ENCODE measurements at places on chromosomes 1 and 21. TPM values are rescaled to one million over a fixed set of nuclear protein-coding genes. Genes with fewer than 3 reads are reported as not detected.

DNA sequence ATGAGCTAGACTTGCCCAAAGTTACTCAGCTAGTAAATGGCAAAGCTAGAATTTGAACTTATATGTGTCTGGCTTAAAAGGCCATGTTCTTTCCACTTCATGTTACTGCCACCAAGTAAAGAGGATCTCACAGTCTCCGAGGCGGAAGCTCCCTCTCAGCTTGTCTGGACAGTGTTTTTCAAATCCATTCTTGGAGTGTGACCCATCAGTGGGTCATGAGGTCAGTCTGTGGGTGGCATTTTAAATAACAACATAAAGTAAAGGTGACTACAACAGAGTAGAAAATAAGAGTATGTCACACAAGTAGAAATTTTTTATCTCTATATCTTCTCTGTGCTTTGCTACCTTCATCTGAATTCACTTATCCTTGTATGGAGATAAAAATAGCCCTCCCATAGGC is 3.2 kb upstream of the HMGB4 start:
- DNase-seq = no peak

Gene RNU1-3
- under 0.01 TPM for total RNA-seq

DNA sequence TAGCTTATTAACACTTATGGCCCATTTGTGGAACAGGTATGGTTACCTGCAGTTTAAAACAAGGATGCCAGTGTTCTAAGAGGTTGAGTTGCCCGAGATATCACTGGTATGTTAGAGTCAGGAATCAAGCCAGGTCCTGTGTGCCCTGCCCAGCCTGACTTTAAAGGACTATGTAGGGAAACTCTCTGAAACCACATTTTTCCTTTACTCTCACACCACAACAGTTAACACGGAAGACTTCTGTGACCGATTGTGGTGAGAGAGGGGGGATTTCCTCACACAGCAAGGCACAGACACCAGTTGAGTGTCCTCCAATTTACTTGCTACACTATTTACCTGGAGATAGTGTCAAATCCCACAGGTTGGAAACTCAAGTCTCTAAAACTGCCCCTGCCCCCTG is 47.8 kb downstream of the UCK2 start:
- DNase-seq = no peak

- DNase-seq = no peak
These were observed 139.9 kb downstream of the NFIA start for GRCh38 chr1:61222240-61222639.

DNA sequence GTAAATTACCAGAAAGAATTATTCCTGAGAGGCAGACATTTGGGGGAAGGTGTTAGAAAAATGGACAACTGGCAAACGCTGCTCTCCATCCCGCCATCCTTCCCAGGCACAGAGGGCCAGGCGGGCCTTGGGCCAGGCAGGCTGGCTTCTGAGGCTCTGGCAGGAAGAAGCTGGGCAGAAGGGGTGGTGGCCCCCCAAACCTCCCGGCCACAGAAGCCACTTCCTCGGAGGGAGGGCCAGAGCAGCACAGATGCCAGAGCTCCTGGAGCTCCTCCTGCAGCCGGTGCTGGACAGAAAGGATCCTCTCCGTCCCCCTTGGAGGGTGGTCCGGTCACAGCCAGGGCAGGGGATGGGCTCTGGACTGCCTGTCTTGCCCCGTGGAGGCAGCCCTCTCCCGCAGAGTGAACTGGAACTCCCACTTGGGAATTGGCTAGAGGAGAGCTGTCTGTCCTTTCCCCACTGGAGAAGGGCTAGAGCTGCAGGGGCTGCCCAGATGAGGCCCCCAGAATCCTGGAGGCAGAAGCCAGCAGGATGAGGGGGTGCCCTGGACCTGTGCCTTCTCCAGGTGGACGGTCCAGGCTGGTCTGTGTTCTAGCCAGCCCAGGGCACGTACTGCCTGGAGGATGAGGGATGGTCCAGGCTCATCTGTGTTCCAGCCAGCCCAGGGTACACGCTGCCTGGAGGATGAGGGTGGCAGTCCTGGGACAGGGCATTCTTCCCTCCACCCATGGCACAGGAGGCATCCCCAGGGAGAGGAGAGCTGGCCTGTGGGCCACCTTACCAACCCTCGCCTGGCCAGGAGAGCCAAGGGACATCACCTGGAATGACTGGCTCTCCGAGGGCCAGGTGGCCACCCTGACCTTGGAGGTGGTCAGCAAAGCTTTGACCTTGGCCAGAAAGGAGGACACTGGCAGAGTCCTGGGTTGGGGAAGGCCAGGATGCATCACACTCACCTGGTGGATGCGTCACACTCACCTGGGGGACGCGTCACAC is 47.4 kb upstream of the ACTRT2 start:
- DNase-seq = no peak

- no peak for DNase-seq
These were observed 70.0 kb downstream of the LMO4 start for GRCh38 chr1:87398641-87399040.

Gene MPC2
- 21.6 TPM for total RNA-seq

DNA sequence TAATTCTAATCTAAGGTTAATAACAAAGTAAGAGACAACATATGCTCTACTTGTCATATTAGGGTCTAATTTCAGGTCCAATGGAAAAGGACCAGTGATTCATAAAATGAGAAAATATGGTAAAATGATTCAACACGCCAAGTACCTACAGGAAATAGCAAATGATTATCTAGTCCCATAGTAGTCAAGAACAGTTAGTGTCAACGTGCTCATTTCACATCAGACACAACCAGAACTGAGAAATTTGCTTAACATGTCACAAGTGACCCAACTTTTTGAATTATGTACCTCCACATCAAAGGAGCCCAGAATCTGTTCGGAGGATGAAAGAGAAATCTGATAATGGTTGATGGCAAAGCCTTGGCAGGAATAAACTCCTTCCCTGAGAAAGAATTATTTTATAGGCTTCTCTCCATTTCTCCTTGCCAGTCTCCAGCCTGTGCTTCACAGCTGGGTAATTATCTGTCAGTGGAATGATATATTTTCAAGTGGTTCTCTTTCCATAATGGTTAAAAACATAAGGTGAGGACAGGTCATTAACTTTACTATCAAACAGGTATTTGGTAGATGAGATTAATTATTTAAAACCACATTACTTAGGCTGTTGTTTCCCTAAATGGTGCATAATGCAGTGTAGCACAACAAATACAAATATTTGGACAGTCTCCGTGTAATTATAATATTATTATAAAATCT is 83.2 kb downstream of the APP start:
- DNase-seq = no peak

Measured in GM23338 (cell line).